ENCODE measurements at places on chromosomes 5 and 9.

GRCh38 chr5:522899-523440 is 1.3 kb downstream of the SLC9A3 start:
- DNase-seq = no peak

GRCh38 chr9:6897898-6898302 is 140.1 kb downstream of the KDM4C start:
- DNase-seq = no peak

DNA sequence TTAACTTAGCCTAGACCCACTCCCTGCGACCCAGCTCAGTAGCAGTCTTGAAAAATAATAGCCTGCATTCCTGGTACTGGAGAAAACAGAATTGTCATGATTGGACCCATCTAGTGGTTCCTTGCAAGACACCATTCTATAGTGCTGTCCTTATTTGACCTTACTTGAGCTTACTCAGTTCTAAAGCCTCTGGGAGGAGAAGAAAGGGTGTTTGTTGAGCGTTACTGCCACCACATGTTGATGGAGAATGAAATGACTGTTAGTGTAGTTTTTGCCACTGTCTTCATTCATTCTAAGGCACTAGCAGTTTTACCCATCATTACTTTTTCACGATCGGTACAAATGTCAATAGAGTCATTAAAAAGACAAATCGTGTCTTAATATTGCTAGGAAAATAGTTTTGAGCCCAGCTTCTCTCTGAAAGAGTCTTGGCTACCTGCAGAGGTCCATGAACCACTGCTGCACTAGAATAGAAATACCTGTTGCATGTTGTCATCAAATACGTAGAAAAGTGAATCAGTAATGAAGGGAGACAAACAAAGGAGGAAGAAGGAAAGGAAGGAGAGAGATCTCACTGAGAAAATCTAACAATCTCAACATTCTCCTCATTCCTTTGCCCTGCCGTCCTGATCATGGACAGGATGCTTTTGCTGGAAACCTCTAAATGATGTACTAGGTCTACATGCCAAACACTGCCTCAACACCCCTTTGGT is 96.0 kb downstream of the LIX1 start:
- no peak for DNase-seq

DNA sequence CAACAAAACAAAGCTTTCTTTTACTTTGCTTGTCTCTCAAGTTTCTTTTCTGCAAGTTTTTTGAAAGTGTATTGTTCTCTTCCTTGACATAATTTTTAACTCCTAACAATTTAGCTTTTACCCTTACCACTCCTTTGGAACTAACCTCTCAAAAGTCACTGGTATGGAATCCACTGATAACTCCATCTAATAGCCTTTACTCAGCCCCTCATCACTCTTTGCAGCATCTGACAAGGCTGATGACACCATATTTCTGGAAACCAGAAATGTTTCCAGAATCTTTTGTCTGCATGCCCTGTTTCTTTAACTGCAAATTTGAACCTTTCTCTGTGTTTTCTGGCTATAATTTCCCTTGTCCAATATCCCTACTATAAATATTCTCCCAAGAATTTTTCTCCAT is 46.5 kb downstream of the ZNF474 start:
- no peak for DNase-seq

- no peak for DNase-seq
These were observed 5.5 kb upstream of the TNFSF15 start for GRCh38 chr9:114811301-114811700.

GRCh38 chr5:158718738-158719505 is 380.8 kb downstream of the EBF1 start:
- DNase-seq = no peak
